Activated naive CD8-positive, alpha-beta T cell treated with anti-CD3 and anti-CD28 coated beads for 36 hours (primary cell): ENCODE measurements at places on chromosomes 11 and 22.

DNA sequence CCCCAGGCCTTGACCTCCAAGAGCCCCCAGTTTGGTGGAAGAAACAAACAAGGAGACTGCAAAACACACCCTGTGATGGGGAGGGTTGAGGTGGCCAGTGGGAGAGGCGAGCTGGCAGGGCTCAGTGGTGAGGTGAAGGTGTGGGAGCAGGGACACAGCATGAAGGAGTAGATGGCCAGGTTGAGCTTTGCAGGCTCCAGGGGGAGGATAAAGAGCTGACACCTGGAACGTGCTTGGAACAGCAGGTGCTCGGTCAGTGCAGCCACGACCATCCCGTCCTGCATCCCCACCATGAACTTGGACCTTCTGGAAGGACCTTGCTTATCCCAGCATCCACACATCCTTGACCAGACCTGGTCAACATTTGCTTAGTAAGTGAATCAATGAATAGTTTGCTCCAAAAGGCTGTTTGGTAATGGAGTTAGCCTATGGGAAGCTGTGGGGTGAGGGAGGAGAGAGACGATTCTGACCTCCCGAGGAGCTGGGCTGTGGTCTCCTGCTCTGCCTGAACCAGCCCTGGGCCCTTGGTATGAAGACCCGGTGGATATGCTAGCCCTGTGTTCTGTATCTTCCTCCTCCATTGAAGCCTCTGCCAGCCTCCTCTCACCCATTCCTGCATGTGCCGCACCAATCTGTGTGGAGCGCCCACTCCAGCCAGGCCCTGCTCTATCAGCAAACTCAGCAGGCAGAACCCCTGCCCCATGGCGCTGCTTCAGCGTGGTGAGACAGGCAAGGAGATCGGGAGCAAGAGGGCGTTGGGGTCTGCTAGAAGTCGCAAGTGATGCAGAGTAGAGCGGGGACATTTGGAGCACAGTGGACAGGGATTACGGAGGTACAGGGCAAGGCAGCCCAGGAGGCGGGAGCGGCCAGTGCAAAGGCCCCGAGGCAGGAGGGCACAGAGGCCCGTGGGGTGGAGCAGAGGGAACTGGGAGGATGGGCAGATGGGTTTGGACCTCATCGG lies 9.9 kb downstream of the LINC01488 start:
- DNase-seq = no peak

DNA sequence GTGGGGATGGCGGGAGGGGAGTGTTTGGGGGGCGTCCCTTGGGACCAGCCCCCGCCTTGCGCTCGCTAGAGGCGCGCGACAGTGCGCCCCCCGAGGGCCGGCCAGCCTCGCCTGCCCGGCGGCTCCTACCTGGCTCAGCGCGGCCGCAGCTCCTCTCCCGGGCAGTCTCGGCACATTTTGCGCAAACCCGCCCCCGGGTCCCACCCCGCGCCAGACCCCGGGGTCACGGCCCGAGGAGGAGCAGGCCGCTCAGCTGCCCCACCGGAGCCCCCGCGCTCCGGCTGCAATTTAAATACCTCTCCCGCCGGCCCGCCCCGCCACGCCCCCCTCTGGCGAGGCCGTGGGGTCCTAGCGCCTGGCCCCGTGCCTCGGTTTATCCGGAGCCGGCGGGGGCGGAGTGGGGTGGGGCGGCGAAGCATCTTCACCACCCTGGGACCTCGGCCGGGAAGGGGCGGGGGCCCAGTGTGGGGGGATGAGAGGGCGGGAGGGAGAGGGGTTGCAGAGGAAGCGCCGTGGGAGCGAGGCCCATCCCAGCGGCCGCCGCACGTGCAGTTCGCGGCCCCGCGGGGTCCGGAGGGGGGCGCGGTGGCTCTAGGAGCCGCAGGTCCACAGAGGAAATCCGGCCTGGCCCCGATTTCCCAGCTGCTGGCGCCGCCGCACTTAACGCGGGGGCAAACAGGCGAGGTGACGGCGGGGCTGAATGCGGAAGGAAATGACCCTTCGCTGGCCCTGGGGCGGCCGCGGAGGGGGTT lies at the start of gene LRRC32:
TSS of gene LRRC32 (minus strand) at position 263 of the 752 bp plus-strand sequence. CDS start 4,793 bp downstream, outside the sequence.
- DNase-seq = peak; percentile 42

- no peak for DNase-seq
Observed at GRCh38 chr11:71251151-71251721, 1.1 kb downstream of the SHANK2 start.

DNA sequence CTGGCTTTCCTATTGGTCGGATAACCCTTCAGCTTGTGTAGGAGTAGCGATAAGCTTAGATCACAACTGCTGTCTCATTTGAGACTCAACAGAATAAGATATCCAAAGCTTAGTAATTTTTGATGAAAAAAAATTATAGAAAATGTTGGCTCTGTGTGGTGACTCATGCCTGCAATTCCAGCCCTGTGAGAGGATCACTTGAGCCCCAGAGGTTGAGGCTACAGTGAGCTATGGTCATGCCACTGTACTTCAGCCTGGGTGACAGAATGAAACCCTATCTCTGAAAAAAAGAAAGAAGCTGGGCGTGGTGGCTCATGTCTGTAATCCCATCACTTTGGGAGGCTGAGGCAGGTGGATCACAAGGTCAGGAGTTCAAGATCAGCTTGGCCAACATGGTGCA lies 55.6 kb upstream of the RRM1 start:
- no peak for DNase-seq

DNA sequence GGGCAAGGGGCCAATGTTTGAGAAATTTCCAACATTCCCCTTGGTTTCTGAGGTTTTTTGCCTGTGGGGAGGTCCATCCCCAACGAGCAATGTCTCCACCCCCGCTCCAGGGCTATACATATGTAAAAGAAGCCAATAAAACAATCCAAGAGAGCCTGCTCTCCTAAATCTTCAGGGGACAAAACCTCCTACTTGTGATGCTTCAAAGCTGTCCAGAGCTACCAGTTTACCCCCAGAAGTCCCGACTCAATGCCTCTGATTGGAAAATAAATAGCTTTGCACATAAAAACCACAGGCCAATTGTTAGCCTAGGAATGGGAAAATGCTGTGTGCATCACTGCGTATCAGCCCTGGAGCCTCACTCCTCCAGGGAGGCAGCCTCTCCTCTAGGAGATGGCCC lies 66.0 kb upstream of the PAX6 start:
- no peak for DNase-seq

- no peak for DNase-seq
Observed at GRCh38 chr11:117010808-117011540, 87.3 kb downstream of the SIK3 start.

- no peak for DNase-seq
Observed at GRCh38 chr11:36219996-36220395, 69.2 kb downstream of the COMMD9 start.

- no peak for DNase-seq
Observed at GRCh38 chr11:28631148-28631547, 523.0 kb downstream of the METTL15 start.

DNA sequence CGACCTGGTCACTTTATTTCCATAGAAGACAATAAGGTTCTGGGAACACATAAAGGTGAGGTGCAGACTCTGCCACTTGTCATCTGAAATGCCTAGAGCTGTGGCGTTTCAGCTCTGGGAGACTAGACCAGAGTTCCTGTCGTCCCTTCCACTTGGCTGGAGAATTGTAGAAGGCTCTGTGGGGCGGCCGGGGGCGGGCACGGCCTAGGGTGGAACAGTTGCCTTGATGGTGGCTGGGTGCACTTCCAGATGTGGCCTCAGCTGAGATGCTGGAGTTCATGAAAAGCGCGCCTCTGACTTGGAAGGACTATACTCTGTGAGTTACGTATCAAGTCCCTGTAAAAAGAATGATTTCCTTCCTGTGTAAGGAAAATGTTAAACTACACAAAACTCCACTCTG lies 16.8 kb downstream of the TRMU start:
- no peak for DNase-seq

GRCh38 chr11:72805216-72805615 lies 9.0 kb upstream of the ATG16L2 start:
- DNase-seq = no peak

GRCh38 chr11:118312328-118312727 lies 7.8 kb downstream of the CD3E start:
- no peak for DNase-seq

GRCh38 chr11:76918941-76919386 lies 58.2 kb downstream of the ACER3 start:
- DNase-seq = no peak

- DNase-seq = no peak
Observed at GRCh38 chr11:92259861-92260260, 35.2 kb downstream of the FAT3 start.

- no peak for DNase-seq
Observed at GRCh38 chr11:120208001-120208441, 2.8 kb upstream of the OAF start.

- DNase-seq = no peak
Observed at GRCh38 chr11:107547961-107548360, 17.6 kb downstream of the ALKBH8 start.

DNA sequence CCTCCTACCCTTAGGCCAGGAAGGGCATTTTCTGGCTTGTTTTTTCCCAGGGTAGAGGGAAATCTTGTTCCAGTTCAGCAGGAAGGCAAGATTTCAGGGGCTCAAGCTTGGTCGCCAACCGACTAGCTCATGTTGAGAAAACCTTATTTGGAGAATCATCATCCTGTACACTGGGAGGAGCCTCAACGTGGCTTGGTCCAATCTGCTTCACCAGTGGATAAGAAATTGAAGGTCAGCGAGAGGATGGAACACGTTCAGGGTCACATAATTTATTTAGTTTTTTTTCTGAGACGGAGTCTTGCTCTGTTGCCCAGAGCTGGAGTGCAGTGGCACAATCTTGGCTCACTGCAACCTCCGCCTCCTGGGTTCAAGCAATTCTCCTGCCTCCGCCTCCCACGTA lies 20.5 kb downstream of the FADS2 start:
- no peak for DNase-seq

DNA sequence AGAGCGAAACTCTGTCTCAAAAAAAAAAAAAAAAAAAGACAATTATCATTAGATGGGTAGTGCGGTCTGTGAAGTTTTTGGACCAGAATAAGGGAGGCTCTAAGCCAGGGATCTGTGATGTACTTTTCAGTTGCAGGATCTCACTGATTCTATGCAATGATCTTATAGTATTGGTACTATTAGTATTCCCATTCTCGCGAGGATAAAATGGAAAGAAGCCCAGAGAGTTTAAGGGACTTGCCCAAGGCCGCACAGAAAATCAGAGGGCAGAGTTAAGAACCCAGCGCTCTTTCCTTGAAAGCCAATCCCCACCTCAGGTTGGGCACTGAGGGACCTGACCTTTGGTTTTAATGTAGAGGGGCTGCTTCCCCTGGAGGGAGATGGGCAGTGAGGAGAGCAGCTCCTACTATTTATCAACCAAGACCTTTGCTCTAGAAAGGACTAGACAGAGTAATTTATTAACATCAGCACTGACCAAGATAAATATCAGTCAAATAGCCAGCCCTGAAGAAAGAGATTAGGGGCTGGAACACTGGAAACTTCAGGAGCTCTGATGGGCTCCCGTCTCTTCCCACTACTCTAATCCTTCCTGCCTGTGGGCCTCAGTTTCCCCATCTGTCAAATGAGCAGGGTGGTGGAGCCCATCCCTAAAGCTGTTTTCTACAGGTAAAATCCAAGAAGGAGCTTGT lies 6.0 kb downstream of the NIPSNAP1 start:
- DNase-seq = no peak

DNA sequence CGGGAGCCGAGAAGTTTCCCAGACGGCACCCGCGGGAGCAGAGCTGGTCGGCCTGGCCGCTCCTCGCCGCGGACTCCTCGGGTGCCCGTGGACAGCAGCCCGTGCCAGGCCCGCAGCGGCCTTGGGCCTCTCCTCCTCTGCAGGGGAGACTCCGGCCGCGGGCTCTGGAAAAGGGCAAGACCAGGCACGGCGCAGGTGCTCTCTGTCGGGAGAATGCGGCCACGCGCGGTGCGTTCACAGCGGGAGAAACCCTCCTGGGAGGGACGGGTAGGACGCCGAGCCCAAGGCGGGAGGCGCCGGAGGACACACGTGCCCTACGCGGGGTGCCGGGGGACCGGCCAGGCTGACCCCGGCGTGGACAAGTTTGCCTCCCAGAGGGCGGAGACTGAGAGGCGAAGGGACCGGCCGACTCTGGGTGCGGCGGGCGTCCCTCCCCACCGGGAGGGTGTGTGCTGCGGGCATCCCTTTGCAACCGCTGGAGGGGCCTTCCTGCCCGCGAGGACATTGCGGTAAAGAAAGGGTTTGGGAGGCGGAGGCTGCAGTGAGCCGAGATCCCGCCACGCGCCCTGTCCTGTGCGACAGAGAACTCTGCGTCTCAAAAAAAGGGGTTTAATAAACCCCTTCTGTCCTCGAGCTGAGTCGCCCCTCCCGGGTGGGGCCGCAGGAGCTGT lies 2.3 kb downstream of the IFITM1 start:
- DNase-seq = no peak

DNA sequence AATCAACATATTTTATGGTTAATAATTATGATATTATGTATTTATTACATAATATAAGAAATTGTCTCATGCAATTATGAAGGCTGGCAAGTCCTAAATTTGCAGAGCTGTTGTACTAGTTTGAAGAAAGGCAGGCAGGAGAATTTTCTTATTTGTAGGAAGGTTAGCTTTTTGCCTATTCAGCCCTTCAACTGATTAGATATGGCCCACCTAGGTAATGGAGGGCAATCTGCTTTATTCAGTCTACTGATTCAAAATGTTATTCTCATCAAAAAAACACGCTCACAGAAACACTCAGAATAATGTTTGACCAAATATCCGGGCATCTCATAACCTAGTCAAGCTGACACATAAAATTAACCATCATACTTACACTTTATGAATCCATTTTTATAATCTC lies 589.0 kb downstream of the NELL1 start:
- no peak for DNase-seq

GRCh38 chr22:25492841-25493734 lies 71.4 kb upstream of the GRK3 start:
- DNase-seq = no peak

- DNase-seq = no peak
Observed at GRCh38 chr11:61747967-61748285, 4.5 kb upstream of the MYRF start.

DNA sequence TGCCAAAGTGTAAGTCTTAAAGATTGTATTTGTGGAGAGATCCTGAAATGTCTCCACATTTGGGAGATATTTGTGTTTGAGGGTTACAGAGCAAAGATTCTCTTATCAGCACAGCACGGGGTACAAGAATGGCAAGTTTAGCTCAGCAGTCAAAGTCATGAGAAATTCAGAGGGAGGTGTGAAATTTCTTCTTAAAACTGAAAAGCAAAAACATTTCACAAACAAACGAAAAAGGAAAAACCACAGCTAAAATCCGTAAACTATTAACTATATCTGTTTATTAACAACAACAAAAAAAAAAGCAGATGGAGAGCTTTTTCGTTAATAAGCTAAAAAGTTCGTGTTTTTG lies 40.9 kb upstream of the ETS1 start:
- DNase-seq = no peak

- no peak for DNase-seq
Observed at GRCh38 chr22:23210428-23211170, 30.3 kb downstream of the BCR start.

- DNase-seq = no peak
Observed at GRCh38 chr11:111097191-111097590, 148.3 kb upstream of the POU2AF2 start.
